Colonic mucosa (tissue), 4 donors: ENCODE measurements at places on chromosomes 2 and 18.

DNA sequence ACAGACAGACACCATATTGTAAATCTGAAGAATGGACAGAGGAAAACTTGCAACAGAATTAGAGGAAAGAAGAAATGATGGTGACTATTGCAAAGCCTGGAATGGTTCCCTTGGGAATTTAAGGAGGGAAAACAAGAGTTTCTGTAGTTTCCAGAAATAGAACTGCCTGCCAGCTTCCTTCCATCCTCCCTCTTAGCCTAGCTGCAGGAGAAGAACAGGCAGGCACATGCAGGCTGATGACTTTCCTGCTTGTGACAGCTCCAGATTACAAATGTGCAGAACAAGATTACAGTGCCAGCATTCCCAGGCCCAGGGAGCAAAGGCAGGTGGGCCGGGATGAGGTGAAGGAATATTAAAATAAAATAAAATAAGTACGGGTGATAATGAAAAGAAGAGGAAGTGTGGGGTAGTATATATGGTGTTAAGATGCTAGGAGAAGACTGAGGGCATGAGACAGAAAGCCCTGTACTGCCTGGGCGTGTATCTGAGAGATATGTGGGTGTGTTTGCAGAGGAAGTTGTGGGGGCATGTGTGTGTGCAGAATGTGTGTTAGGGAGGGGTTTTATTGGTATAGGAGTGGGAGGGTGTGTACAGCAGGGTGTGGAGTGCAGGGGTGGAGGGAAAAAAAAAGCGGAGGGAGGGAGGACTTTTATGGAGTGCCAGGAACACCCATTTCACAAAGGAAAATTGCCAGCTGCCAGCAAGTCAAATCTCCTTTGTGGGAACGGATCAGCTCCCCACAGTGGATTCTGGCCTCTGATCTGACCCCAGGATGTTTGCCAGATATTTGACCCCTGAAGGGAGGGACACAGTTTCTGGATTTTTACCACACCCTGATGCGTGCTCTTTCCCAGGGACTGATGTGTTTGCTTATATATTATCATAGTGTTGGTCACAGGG lies 43.9 kb upstream of the NEMP2 start:
- peak; percentile 86 for DNase-seq

GRCh38 chr2:5925604-5926003 lies 233.4 kb downstream of the SOX11 start:
- no peak for DNase-seq

GRCh38 chr2:132415256-132415914 lies 1.2 kb upstream of the GPR39 start:
- peak; percentile 33 for DNase-seq

DNA sequence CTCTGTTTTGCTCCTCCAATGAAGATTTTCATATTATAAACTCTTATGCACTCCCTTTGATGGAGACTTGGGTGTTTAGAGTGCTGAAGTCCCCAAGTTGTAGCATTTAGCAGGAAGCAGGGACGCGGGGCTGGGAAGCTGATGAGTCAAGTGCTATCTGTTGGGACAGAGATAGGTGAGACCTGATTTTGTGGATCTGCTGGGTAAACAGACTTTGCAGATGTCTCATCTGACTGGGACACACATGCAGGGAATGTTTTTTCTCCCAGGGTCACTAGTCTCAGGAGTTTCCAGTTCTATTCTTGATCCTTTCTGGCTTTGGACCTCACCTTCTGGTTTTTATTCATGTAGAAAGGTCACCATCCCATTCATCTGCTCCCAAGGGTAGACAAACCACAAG lies 79.7 kb upstream of the ACAA2 start:
- no peak for DNase-seq

GRCh38 chr2:233448575-233448974 lies 94.3 kb downstream of the DGKD start:
- no peak for DNase-seq

DNA sequence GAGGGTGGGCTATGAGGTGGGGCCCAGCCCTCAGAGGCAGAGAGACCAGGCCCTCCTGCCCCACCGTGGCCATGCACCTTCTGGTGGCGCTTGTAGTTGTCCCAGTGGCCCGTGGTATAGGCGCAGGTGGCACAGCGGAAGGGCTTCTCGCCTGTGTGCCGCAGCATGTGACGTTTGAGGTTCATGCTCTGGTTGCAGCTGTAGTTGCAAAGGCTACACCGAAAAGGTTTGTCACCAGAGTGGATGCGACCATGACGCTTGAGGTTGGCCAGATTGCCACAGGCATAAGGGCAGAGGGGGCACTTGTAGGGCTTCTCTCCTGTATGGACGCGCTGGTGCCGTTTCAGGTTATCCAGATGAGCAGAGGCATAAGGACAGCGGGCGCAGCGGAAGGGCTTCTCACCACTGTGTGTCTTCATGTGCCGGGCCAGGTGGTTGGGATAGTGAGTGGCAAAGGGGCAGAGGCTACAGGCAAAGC lies 2.9 kb downstream of the ZNF513 start:
- no peak for DNase-seq

DNA sequence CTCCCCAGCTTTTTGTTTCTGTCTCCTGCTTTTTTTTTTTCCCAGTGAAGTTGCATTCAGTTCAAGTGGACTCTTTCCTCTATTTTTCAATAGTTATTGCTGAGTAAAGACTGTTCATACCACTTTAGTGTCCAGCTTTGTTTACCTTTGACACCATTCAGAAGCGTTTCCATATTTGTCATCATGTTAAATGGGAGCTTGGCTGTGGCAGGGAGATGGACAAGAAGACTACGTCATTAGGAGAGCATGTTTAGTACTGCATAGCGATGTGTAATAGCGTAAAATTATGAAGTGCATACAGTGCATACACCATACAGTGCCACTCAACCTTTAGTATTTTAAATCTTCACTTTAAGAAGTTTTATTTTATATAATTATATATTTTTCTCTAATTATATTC lies 655.9 kb downstream of the DCC start:
- no peak for DNase-seq

DNA sequence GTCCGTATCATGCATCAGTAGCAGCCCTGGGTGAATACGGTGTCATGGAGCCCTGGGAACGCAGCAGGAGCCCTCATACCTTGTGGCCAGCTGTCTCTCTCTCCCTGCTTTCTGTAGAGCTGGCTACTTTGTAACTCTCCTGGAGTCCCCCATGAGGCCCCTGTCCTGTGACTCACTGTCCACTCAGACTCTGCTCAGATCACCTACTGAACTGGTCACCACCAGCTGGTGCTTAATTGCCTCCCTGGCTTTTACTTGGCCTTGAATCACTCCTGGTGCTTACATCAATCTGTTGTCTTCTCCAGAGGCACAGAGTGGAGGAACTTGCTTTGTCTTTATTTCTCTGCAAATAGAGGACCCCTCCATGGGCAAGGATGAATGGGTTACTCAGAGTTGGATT lies 172.7 kb downstream of the HRH4 start:
- DNase-seq = no peak

DNA sequence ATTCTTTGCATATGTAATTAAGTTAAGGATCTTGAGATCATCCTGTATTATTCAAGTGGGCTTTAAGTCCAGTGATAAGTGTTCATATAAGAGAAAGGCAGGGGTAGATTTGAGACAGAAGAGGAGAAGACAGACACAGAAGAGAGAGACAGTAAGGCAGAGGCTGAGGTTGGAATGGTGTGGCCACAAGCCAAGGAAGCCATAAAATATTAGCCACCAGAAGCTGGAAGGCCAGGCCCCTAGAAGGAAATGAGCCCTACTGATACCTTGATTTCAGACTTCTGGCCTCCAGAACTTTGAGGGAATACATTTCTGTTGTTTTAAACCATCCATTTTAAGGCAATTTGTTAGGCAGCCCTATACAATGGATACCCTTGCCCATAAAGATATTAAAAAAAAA lies 66.9 kb upstream of the DLX2 start:
- DNase-seq = no peak

DNA sequence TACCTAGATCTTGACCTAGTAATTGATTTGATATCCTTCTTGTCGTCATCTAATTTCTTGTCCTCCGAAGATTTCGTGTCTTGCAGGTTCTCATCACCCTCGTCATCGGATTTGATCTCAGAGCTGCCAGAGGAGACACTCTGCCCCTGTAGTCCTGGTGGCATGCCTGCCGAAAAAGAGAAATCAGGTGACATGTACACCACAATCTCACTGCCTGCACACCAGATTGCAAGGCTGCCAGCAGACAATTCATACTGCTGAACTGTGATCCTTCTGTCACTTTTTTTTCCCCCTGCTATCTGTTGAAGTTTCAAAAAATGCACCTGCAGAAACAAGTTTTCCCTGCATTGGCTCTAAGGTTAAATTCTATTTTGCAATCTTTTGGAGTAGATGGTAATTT lies 273.2 kb upstream of the CCDC68 start:
- no peak for DNase-seq

GRCh38 chr2:78908973-78909372 lies 116.5 kb upstream of the REG3G start:
- DNase-seq = no peak

DNA sequence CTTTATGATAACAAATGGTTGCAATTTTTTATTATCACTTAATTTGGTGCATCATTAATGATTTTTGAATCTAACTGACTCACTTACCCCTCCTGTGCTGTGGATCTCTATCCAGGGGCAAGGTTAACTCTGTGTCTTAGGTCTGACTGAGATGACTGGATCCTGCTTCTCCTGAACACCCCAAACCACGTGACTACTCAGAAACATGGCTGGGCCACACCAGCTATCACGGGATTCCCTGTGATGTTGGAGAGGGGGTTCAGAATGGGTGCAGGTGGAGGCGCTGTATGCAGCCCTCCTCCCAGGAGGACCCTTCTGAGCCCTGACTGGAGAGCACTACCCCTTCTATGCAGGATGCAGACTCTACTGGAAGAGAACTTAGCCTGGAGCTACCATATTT lies 152.4 kb upstream of the CAPN13 start:
- DNase-seq = no peak

GRCh38 chr2:105557021-105557920 lies 158.4 kb upstream of the FHL2 start:
- DNase-seq = no peak

DNA sequence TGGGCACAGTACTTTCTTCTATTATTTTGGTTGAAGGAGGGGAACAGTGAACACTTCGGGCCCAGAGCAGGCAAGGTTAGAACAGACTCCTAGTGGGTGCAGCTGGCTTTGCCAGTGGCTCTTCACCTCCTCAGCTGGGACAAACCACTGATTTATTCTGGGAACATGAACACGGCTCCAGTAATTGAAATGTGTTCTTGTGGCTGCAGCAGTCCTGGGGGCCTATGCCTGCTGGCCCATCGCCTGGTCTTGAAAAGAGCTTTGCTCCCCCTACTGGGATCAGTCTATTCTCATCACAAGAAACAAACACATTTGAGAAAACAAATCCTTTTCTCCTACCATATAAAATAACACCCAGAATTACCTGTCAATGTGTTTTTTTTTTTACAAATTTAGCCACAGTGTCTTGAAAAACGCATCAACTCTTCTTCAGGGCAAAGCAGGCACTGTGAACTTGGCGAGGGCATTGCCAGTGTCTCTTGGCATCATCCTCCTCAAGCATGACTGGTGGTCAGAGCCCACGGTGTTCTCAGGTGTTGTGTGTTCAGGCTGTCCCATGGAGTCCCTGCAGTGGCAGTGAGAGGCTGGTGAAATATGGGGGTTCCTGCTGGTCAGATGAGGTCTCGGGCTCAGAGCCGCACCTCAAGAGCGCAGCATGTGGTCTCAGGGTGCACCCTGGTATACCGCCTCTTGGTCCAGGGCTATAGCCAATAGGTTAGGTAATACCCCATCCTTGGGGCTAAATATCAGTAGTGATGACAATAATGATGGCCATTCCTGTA lies 51.3 kb downstream of the RNF144A start:
- DNase-seq = no peak

DNA sequence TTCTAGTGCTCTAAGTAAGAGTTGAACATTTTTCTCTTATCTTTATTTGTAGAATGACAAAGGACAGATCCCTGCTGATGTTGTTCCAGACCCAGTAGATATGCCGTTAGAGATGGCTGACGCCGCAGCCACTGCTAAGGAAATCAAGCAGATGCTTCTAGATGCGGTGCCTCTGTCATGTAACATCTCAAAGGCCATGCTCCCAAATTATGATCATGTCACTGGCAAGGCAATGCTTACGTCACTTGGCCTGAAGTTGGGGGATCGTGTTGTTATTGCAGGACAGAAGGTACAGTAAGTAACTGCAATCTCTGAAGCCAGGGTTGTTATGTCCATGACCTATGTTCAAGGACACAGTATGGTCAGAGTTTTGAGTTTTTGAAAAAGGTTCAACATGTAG lies 28.4 kb downstream of the CLIP4 start:
- no peak for DNase-seq

- no peak for DNase-seq
These were observed 213.7 kb upstream of the FOSL2 start for GRCh38 chr2:28178946-28179345.

- DNase-seq = no peak
These were observed 35.1 kb downstream of the CCBE1 start for GRCh38 chr18:59661891-59662701.

GRCh38 chr2:131431336-131431735 lies 44.6 kb upstream of the TUBA3D start:
- no peak for DNase-seq

GRCh38 chr2:137659616-137660015 lies 304.7 kb upstream of the HNMT start:
- no peak for DNase-seq

DNA sequence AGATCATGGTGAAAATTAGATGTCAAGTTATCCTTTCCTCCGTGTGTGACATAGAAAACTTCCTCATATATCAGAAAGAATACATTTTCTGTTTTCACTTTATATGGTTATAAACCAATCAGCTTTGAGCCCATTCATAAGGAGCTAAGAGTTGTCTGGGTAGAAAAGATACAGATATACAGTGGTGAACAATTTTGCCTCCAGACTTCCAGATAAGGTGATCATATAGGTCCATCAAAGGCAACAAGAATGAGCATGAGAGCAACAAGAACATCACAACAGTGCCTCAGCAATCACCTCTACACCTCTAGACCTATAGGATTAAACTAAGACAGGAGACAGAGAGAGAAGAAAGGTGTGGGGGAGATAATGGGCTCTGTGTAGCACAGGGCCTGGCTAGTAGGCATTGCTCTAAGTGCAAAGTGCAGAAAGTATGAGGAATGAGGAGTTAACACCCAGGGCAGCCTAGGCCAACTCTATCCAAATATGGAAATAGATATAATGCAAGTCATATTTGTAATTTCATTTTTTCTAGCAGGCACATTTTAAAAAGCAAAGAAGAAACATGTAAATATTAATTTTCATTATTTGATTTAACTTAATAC lies 8.3 kb downstream of the TNP1 start:
- no peak for DNase-seq

DNA sequence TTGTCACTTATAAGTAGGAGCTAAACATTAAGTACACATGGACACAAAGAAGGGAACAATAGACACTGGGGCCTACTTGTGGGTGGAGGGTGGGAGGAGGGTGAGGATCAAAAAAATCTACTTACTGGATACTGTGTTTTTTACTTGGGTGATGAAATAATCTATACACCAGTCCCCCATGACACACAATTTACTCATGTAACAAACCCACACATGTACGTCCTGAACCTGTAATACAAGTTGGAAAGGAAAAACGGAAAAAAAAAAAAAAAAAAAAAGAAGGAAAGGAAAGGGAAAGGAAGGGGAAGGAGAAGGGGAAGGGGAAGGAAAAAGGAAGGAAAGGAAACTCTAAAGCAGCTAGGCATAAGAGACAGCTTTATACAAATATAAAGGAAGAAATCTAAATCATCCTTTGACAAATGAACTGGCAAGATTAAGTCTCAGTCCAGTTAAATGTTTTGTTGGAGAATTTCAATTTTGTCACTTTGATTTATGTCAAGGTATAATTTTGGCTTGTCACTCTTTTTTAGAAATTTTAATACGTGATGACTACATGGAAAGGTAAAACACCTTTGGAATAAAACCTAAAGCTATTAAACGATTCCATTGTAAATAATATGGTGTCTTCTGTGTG lies 169.4 kb upstream of the OTX1 start:
- no peak for DNase-seq
